Thyroid gland (tissue), 4 donors: ENCODE measurements at places on chromosomes 7 and 10. TPM values are rescaled to one million over a fixed set of nuclear protein-coding genes. Genes with fewer than 3 reads are reported as not detected.

DNA sequence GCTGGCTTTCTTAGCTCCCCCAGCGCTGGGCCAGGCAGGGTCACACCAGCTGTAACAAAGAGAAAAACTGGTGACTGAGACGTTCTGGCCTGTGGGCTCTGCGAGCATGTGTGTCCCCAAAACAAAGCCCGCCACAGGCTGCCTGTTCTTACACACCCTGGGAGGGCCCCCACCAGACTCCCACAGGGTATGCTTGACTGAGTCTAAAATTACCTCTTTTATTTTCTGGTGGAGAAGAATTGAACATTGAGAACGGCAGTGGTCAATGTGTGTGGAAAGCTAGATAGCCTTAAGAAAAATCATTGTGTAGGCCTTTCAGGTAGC is 808 bp downstream of the C10orf71 start:
- no peaks in the 10 kb centered on the region for H3K27me3 ChIP-seq
- no peak overlapping the region for H3K27ac ChIP-seq
- no peak for DNase-seq
- no peak overlapping the region for H3K4me3 ChIP-seq
- H3K36me3 ChIP-seq = no peaks in the 10 kb centered on the region

DNA sequence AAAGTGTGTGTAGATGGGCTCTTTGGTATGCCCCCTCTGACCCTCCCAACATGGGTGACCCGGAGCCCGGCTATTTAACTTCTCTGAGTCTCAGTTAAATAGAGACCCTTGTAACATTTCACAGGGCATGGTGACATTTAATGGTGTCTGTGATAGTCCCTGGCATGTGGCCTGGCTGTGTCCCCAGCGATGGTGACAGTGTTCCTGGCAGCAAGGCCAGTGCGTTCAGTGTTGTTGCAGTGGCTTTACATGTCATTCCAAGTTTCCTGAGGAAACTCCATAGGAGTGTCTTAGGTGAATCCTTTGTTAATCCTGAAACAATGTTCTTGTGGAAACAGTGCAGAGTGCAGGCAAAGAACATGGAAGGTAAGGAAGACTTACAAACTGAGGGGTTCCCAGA is 137.0 kb downstream of the RAMP3 start:
- DNase-seq = no peak
- no peaks in the 10 kb centered on the region for H3K36me3 ChIP-seq
- H3K4me3 ChIP-seq = no peak overlapping the region
- no peaks in the 10 kb centered on the region for H3K4me1 ChIP-seq
- H3K27me3 ChIP-seq = no peaks in the 10 kb centered on the region

- H3K4me3 ChIP-seq = no peak overlapping the region
- H3K27ac ChIP-seq = no peak overlapping the region
- no peaks in the 10 kb centered on the region for H3K36me3 ChIP-seq
- no peak for DNase-seq
- no peaks in the 10 kb centered on the region for H3K27me3 ChIP-seq
- H3K4me1 ChIP-seq = no peaks in the 10 kb centered on the region
These were observed 687.8 kb downstream of the IPMK start for GRCh38 chr10:57579926-57580325.

GRCh38 chr10:72098836-72099599 is 10.7 kb upstream of the SPOCK2 start:
- peaks cover 4% of the 10 kb centered on the region for H3K36me3 ChIP-seq
- no peaks in the 10 kb centered on the region for H3K27me3 ChIP-seq
- no peak overlapping the region for H3K4me3 ChIP-seq
- no peak overlapping the region for H3K27ac ChIP-seq
- no peaks in the 10 kb centered on the region for H3K4me1 ChIP-seq

DNA sequence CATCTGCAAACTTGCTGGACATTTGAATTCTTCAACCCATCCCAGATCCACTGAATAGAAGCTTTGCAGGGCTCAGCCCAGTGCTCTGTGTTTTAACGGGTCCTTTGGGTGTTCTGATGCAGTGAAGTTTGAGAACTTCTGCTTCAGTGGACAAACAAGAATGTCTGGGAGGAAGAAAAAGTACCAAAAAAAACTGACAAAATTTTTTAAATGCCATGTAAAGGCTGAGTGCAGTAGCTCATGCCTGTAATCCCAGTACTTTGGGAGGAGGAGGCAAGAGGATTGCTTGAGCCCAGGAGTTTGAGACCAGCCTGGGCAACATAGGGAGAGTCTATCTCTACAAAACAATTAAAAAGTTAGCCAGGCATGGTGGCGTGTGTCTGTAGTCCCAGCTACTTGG is 51.8 kb upstream of the FRMD4A start:
- H3K27ac ChIP-seq = no peak overlapping the region
- H3K4me1 ChIP-seq = no peaks in the 10 kb centered on the region
- no peaks in the 10 kb centered on the region for H3K27me3 ChIP-seq
- DNase-seq = no peak
- H3K4me3 ChIP-seq = no peak overlapping the region

DNA sequence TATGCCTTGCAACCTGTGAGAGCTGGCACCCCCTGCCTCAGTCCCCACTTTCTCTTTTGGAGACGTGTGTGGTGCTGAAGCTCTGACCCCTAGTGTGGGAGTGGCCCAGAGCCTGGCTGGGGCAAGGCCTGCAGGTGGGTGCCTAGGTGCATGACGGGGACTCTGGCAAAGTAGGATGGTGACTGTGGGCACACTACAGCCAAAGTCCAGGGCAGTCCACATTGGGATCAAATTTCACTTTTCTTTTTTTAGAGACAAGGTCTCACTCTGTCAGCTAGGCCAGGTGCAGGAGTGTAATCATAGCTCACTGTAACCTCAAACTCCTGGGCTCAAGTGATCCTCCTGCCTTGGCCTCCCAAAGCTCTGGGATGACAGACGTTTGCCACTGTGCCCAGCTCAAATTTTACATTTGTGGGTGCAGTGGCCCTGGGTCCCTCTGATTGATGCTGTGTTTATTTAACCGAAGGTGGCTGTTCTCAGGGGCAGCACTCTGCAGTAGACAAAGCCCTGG is 52.3 kb downstream of the NEURL1 start:
- H3K4me1 ChIP-seq = peaks cover 21% of the 10 kb centered on the region
- no peak for DNase-seq
- H3K36me3 ChIP-seq = no peaks in the 10 kb centered on the region
- no peak overlapping the region for H3K4me3 ChIP-seq
- no peaks in the 10 kb centered on the region for H3K27me3 ChIP-seq

- no peak overlapping the region for H3K27ac ChIP-seq
- H3K4me1 ChIP-seq = peaks cover 28% of the 10 kb centered on the region
- no peaks in the 10 kb centered on the region for H3K36me3 ChIP-seq
- H3K27me3 ChIP-seq = no peaks in the 10 kb centered on the region
- no peak for DNase-seq
These were observed 9.1 kb downstream of the LOXL4 start for GRCh38 chr10:98258683-98259454.

GRCh38 chr7:96041171-96041570 is 268.8 kb downstream of the DYNC1I1 start:
- H3K4me1 ChIP-seq = no peaks in the 10 kb centered on the region
- H3K4me3 ChIP-seq = no peak overlapping the region
- no peak overlapping the region for H3K27ac ChIP-seq
- H3K27me3 ChIP-seq = no peaks in the 10 kb centered on the region
- H3K36me3 ChIP-seq = no peaks in the 10 kb centered on the region

GRCh38 chr7:11415101-11415500 is 416.9 kb downstream of the THSD7A start:
- no peaks in the 10 kb centered on the region for H3K27me3 ChIP-seq
- no peak overlapping the region for H3K27ac ChIP-seq
- H3K4me1 ChIP-seq = peaks cover 3% of the 10 kb centered on the region

NCAPG2 gene
- 6.7 TPM for total RNA-seq

EPDR1 gene
- 84.4 TPM for total RNA-seq

HYAL4 gene
- 0.89 TPM for total RNA-seq

ZNF479 gene
- total RNA-seq = not detected

NODAL gene
- not detected for total RNA-seq

GTF2IRD1 gene
- total RNA-seq = 41.1 TPM

VAX1 gene
- total RNA-seq = not detected

GRID2IP gene
- 0.67 TPM for total RNA-seq

CLRN3 gene
- total RNA-seq = not detected
